Fibroblast of skin of back (primary cell): ENCODE measurements at places on chromosomes 1 and 21.

- DNase-seq: no peak
These were observed 10.2 kb downstream of the OSCP1 start for GRCh38 chr1:36440044-36440443.

DNA sequence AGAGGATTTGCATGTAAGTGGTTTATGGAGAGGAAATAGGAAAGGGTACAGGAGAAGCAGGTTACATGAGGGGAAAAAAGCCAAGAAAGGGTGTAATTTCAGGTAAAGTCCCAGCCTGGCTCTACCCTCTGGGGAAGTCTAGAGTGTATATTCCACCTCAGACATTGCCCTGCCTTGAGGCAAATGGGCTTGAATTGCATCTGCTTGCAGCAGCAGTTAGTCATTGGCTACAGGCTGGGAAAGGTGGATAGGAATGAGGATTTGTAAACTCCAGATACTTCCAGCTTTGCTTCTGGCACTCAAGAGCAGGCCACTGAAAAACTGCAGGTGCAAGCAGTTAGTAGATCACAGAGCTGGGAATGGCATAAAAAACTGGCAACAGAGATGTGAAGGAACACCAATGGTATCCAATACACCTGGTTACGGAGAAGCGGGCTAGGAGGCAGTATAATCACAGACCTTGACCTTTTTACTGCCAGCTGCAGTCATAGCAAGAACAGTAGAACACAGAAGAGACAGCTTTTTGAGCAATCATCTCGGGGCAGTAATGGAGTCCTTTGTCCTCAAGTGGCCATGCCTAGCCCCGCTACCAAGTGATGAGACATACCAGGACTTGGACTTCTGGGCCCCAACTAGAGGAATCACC lies 226.9 kb upstream of the NRIP1 start:
- DNase-seq: no peak

- DNase-seq: no peak
These were observed 171.4 kb downstream of the TGFB2 start for GRCh38 chr1:218516526-218516925.

DNA sequence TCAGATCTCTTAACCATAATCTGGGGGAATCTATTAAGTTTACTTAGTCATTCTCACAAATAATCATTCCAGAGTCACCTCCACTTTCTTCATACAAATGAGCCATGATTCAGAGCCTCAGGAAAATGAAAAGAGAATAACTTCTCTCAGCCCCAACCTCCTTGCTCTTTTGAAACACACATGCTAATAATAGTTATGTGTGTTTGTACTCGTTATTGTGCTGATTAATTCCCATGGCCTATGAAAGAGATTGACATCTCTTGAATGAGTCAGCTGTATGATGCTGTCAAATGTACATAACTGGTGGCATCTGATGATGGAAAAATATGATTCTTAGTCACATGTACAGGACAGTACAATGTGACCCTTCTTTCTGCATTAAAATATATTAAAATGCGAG lies 41.5 kb downstream of the DTL start:
- DNase-seq: no peak

DNA sequence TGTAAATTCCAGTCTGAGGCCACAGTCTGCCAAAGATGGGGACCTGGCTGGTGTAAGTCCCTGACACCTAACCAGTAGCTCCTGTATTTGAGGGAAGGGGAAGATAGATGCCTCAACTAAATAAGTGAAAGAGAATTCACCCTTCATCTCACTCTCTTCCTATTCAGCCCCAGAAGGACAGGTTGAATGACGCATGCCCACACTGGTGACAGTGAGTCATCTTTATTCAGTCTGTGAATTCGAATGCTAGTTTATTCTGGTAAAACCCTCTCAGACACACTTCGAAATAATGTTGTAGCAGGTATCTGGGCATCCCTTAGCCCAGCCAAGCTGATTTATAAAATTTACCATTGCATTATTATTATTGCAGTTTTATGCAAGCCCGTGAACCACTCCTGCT lies 617.0 kb upstream of the PRMT6 start:
- no peak for DNase-seq

DNA sequence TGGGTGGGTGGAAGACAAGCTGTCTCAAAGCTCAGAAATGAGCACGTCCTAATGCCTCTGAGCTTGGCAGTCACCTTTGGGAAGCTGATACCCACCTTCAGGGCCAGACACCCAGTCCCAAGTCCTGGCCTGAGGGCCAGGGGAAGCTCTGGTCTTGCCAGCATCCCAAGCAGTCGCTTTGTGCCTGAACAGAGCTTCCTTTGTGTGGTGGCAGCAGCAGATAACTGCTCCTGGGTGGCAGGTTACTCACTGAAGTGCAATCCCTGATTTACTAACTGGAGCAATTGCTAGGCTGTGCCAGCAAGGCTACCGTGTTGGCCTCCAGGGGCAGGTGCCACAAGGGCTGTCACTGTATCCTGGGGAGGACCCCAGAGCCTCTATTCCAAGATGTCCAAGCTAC lies 40.4 kb upstream of the GRHL3 start:
- DNase-seq: no peak

- DNase-seq: peak; percentile 67
These were observed 23.9 kb downstream of the DNAJC8 start for GRCh38 chr1:28208818-28209441.

- DNase-seq: no peak
These were observed 16.2 kb downstream of the CACNA1S start for GRCh38 chr1:201096041-201096461.
